ENCODE measurements at places on chromosomes 7 and 10.
A peak's percentile ranks its signal among the peaks of the same experiment; 100 is the strongest.

DNA sequence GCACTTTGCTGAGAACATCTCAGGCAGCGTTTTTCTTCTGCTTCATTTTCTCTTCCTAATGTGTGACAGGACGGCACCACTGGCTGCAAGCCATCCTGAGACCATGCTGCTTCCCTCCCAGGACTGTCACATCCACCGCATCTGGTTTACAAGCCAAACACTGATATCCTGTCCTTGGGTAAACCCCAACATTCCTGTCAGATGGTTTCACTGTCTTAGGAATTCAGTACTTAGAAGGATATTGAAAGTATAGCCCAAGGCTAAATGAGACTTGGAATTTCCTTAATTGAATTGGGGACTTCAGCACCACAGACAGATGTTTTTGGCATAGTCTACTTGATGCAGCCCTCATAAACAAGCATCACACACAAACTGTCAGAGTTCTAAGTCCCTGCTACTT, 74.2 kb upstream of the PLXNA4 start:
- DNase-seq, result peak; percentile 22

- DNase-seq, result no peak
These were observed 37.9 kb downstream of the LRRC4 start for GRCh38 chr7:127993317-127993716.

DNA sequence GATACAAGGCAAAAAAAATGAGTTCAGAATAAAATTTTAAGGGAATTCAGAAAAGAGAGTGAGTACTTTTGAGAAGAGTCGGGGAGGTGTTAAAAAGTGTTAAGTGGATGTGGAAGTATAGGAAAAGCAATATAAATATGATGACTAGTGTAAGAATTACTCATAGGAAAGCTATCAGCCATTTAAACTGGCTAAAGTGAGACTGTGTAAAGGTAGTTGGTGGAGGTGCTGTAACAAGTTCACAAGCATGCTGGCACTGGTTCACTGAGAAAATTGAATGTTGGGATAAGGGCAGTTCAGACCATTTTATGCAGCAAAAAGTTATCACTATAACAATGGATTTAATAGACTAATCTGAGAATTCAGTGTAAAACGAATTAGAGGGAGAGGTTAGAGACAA, 179.0 kb upstream of the DKK1 start:
- peak; percentile 20 for DNase-seq

- no peak for DNase-seq
These were observed 292.3 kb downstream of the SORCS1 start for GRCh38 chr10:106872176-106872575.

GRCh38 chr10:28087661-28088351, 88.9 kb upstream of the ODAD2 start:
- no peak for DNase-seq

DNA sequence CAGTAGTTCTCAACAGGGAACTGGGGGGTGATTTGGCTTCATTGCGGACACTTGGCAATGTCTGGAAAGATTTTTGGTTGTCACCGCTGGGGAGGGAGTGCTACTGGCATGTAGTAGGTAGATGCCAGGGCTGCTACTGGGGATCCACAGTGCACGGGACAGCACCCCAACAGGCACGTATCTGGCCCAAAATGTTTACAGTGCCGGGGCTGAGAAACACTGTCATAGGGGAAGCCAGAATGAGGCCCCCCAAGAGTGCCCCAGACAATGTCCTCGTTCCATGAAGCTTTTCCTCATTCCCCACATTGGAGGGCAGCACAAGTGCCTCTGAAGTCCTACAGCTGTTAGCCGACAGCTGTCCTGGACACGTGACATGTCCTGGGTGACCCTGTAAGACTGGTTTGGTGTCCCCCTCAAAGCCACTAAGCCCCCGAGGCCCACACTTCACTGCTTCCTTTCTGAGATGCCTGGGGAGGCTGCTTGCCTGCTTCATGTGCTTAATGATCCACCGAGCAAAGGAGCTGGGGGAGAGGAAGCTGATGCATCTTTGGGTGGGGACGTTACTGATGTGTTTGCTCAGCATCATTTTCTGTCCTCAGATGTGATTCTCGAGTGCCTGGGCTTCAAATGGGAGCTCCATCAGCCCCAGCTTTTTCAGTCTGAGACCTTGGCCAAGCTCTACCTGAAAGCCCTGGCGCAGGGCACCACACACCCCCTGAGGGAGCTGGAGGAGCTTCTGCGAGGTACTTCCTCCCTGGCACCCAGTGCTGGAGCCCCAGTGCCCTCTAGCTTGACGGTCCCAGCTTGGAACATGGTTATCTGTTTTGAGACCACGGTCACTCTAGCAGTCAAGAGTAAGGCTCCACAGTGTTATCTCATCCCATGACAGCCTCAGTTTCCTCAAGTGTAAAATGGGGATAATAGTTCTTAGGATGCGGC, 14.7 kb downstream of the BTBD16 start:
- no peak for DNase-seq

DNA sequence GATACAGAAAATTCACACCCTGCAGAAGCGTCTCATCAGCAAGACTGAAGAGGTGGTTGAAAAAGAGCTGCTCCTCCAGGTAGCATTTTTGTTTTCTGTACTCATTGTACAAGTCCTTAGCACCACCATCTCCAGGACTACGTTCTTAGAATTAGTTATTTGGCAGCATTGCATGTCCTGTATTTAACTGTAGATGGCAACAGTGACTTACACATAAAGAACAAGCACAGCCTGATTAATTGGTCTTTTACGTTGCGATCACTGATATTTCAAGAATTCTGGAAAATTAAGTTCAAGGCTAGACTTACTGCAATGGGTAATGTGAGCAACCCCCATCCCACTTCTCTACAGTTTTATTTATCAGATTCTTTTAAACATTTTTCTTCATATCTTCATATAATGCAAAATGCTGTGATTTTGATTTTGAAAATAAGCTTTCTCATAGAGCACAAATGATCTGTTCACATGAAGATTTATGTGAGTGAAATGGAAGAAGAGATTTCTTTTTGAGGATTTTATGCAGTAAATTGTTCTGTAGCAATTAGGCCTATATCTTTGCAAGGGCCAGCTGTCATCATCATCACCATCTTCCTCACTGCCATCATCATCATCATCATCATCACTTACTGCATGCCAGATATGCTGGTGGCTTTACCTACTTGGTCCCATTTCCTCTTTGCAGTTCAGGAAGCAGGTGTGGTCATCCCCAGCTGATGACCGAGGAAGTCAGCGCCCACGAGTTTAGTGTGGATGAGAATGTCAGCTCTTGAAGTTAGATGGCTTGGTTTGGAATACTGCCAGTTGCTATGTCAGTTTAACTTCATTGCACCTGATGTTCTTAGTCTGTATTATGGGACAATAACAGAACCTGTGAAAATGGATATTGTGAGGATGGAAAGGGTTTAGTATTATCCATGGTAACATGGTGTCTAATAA, 53.4 kb downstream of the CFAP58 start:
- DNase-seq, result peak; percentile 14

GRCh38 chr7:151051108-151051507, 2.8 kb downstream of the ASIC3 start:
- DNase-seq, result no peak

- DNase-seq, result peak; percentile 22
These were observed 31.8 kb upstream of the VCL start for GRCh38 chr10:73965890-73966768.

DNA sequence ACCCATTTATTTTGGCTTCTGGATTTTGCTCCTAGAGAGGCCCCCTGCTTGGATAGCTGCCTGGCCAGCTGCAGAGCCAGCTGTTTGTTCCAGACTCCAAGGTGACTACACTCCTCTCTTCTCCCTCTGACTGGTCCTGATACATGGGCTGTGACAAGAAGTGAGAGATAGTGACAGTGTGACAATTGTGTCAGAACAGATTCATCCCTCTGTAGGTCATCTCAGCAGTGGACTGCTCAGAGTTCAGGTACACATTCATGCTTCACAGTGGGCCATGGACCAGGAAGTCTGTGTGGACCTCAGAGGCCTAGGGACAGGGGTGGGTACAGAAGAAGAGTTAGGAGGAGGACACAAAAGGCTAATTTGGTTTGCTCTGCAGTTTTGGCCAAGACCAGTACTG, 188.2 kb upstream of the MKLN1 start:
- no peak for DNase-seq

DNA sequence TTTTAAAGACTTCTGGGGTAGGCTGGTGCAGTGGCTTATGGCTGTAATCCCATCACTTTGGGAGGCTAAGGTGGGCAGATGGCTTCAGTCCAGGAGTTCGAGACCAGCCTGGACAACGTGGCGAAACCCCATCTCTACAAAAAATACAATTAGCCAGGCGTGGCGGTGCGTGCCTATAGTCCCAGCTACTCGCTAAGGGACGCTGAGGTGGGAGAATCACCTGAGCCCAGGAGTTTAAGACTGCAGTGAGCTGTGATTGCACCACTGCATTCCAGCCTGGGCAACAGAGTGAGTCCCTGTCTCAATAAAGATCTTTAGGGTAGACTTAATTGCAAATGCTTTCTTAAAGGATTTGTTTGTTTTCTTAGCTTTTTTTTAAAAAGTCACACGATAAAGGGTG, 29.3 kb downstream of the PTPN12 start:
- DNase-seq, result no peak

DNA sequence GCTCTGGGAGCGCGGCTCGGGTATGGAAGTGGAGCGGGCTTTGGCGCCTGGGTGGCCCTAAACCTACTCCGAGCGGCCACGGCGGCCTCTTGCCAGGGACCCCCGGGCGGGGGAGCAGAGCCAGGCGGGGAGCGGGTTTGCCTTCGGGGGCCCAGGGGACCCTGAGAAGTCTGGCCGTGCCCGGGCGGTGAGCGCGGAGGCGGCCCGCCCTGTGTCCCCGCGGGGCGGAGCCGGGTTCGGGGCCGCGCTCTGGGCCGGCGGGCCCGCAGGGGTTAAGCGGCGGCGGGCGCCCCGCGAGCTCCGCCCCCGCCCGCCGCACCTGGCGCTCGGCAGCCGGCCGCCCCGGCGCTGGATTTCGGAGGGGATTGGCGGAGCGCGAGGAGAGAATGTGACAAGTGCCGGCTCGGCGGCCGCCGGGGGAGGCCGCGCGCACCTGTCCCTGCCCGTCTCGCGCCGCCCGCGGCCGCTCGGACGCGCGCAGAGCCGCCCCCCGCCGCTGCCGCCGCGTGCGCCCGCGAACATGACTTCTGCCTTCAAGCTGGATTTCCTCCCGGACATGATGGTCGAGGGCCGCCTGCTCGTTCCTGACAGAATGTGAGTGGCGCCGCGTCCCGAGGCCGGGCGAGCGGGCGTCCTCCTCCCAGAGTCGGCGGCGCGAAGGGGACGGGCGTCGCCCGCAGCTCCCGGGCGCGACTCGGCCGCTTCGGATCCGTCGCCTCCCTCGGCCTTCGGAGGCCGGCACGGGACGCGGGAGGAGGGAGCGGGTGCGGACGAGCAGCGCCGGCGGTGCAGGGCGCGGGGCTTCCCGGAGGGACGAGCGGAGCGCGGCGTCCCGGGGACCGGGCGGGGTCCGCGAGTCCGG, at the start of gene CELF2:
Gene CELF2, plus strand, starts transcription at position 303 of the 862 bp plus-strand sequence. Its CDS starts 218 bp downstream, at position 521.
- DNase-seq, result no peak

DNA sequence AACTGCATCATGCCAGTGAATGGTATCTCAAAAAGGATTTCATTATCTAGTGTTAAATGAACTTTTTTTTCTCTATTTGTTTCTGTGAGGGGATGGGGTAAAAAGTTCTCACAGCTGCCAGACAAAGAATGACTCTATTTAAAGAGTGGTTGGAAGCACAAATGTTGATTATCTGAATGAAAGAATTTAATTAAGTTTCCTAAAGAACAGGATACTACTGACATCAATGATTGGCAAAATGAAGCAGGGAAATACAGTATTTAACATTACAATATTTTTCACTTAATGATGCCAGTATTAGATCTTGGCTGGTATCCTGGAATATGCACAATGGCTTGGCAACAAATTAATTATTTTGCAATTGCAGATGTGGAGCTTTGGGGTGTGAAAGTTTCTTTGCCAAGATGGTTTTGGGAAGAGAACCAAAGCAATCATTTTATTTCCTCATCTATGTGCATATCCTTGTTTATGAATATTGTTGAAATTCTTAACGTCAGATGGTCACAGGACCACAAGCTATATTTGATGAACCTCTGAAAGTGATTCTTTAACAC, 336.8 kb downstream of the ARL4A start:
- no peak for DNase-seq

DNA sequence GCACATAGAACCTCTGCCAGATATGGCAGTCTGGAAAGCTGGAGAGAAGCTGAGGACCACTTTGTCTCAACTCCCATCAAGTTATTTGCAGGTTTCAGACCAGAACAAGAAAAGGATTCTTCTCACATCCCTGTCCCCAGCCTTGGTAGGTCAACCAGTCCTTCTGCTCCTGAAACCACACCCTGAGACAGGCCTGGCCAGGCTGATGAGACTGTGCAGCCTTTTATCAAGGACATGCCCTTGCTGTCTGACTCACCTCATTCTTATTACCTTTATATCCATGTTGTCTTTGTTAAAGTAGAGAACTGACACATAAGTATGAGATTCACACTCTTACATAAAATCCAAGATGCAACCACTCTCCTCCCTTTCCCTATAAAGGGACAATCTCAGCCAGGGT, 354.9 kb downstream of the PLXNA4 start:
- DNase-seq, result peak; percentile 12

DNA sequence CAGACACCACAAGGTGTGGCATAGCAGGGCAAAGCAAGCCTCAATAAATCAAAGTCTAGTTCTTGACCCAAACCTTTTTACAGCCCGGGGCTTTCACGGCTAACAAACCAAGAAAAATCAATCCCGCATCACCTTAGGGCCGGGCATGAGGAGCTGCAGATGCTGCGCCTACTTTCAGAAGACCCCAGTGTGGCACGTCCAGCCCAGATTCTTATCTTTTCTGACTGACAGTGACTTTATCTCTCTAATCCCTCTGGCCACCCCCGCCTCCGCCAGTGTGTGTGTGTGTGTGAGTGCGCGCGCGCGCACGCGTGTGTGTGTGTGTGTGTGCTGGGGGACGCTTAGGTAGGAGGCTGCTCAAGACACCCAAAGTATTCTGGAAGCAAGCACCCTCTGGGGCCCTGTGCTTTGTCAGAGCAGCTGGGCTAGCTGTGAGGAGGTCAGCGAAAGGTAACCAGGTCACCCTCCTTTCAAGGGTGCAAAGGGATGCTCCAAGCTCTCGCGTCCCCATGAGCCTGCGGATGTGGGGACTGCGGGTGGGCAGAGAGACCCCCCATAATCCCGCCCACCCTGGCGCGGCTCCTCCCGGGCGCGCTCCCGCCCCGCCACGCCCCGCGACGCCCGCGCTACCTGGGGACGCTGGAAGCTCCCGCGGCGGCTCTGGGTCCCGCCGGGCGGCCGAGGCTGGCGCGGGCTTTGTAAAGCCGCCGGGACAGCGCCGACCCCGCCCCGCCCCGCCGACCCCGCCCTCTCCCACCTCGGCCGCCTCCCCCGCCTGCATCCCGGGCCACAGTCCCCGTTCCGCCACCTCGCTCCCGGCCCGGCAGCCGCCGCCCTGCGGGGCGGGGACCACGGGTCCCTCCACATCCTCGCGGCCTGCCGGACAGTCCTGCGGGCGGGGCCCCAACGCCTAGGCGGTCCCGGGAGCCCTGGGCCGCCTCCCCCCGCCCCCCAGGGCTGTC, 57.1 kb upstream of the RHOBTB1 start:
- no peak for DNase-seq
